T-helper 2 cell (primary cell): ENCODE measurements at places on chromosomes 6 and 20.

- DNase-seq: no peak
Observed at GRCh38 chr20:23782366-23782983, 31.7 kb upstream of the CST1 start.

- DNase-seq: peak; percentile 31
Observed at GRCh38 chr20:46757754-46758678, 48.6 kb downstream of the SLC2A10 start.

GRCh38 chr6:37862992-37863391 lies 43.5 kb downstream of the ZFAND3 start:
- no peak for DNase-seq

DNA sequence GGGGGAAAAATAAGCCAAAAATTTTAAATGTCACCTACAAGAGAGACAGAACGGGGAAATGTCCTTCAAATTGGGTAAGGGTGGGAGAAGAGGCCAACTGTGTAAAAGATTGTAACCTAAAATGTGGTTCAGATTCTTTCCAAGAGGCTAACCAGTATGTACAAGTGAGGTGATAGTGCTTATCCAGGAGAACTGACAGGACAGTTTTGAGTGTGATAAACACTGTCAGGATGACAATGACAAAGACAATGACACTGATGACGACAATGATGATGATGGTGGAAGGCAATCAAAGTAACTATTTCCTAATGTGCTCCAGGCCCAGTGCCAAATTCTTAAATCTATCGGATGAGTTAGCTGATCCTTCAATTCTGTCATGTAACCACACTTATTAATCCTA lies 57.3 kb downstream of the TASP1 start:
- no peak for DNase-seq

DNA sequence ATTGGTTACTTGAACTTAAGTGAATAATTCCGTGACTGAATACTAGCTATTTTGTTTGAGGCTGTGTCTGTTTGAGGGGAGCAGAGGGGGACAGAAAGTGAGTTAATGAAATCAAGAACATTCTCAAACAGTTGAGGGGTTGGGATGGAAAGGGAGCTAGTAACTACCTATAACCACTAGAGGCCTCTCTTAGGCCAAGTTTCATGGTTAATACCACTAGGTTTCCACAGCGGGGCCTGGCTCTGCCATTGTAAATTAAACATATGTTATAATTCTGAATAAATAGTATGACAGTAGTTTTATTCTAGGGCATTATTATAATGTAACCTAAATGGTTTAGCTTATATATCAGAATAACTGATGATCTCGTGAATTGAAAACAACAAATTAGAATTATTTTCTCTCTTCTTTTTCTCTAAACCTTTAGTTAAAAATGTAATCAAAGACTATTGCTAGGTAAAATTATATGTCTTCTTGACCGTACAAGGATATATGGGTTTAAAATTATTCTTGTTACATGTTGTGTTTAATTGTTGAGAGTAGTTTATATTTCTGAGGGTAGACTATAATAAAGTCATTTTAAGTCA lies 108.1 kb downstream of the BCKDHB start:
- DNase-seq: no peak

- no peak for DNase-seq
Observed at GRCh38 chr20:31687777-31688176, 34.9 kb downstream of the BCL2L1 start.

DNA sequence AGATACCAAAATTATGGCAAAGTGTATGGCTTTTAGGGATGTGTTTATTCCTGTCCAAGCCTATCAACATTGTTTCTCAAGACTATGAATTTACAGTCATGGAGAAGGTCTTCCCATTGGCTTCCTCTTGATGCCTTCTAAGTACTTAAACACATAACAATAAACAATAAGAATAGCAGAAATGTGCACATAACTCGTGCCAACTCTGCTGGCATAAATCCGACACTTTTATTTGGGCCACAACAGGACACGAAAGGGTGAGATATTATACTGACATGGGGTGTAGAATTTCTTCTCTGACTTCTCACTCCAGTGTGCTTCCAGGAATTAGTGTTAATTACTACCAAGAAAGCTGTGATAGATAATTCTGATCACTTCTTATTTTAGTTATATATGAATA lies 695.9 kb upstream of the SLC35B3 start:
- DNase-seq: no peak

GRCh38 chr6:21091411-21091810 lies 502.1 kb upstream of the SOX4 start:
- DNase-seq: no peak

GRCh38 chr6:37077191-37077904 lies 71.9 kb downstream of the FGD2 start:
- no peak for DNase-seq

GRCh38 chr20:12294678-12295077 lies 377.0 kb downstream of the BTBD3 start:
- DNase-seq: no peak

- DNase-seq: no peak
Observed at GRCh38 chr6:34170346-34170745, 24.5 kb upstream of the GRM4 start.

DNA sequence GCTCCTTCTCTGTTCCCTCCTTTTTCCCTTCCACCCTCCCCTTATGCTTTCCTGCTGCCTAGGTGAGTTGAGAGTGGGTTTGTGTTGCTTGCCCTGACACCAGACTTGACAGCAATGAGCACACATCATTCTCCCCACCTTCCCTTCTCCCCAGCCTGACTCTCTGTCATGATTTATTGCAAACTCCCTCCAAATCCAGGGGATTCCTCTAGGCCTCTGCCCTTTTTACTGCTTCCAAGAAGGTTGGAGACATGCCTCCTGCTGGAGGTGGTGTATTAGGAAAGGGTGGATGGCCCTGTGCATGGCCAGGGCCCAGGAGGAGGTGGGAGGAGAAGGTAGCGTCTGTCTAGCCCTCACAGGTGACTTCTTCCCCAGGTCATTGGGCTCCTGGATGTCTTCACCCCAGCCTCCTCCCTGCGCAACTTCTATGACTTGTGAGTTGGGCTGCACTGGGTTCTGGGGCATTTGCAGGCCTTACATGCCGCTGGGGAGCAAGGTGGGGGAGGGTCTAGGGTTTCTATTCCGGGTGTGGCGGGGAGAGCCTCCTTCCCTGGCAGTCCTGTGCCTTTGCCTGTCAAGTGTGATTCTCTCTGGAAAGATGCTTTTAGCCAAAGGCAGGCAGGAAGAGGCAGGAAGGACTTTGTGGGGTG lies 2.1 kb downstream of the MAPK13 start:
- no peak for DNase-seq

DNA sequence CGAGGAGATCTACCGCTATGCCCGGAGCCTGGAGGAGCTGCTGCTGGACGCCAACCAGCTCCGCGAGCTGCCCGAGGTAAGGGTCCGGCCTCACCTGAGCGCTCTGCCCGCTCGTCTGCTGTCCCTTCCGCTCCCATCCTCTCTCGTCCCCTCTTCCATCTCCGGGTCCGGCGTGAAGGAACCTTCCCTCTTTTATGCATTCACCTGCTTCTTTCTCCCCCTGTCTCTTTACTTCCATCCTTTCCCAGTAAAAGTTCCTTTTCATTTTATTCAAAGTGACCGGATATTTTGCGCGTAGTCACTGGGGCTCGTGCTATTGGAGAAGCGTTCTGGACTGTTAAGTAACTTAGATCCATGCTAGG lies 516 bp downstream of the LRRC1 start:
- no peak for DNase-seq

DNA sequence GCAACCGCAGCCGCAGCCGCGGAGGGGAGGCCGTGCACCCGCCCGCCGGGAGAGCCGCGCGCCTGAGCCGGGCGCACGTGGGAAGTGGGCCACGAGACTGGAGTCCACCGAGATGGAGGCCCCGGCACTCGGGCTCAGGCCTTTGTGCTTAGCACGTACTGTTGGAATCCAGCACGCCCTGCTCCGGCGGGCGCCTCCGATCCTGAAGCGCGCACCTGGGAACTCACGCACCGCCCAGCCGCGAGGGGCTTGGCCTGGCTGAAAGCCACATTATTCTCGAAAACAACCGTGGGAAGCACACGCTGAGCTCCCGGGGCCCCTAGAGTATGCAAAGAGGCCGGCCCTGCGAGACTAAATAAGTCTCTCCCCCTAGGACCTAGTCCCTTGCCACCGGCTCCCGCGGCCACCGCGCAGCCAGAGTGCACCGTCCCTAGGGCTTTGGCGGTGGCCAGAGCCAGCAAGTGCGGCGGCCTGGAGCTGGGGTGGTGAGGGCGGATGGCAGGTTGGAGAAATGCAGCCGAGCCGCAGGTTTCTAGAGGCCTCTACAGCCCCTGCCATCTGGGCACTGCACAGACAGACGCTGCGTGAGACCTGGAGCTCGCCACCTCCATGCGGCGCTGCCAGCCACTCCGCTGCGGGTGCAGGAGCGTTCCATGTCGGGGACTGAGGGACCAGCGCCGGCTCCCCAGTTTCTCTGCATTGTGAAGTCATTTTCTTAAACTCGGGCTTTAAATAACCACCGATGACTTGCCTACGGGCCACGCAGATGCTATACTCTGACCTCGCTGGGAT lies 42.0 kb upstream of the LY86 start:
- DNase-seq: peak; percentile 11

DNA sequence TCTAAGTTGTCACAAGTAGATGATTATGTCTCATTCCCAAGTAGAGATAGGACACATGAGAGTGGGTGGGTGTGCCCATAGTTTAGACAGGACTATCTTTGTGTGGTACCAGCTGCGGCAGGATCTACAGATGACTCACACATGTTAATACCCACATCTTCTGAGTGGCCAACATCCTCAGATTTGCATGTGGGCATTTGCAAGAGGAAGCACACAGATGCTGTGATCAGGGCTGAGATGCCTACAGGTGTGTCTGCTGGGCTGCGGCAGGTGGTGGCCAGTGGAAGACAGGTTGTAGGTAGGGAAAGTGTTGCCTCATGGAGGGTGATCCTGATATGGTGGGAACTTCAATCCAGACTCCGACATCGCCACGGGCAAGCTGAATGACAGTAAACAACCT lies 50.8 kb downstream of the UTRN start:
- peak; percentile 26 for DNase-seq

DNA sequence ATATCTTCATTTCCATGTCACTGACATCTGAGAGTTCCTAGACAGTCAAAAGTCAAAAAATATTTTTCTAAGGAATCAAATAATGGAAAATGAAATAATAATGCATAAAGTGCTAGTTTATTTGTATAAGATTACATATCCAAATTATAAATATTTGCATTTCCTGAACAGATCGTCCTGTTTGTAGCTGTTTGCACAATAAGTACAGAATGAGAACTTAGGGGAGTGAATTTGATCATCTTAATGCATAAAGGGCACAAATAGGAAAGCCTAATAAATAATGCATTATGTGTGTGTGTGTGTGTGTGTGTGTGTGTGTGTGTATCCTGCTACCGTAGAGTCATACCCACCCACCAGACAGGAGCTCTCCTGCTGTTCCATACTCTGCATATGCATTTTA lies 521.0 kb upstream of the EPHA7 start:
- no peak for DNase-seq

DNA sequence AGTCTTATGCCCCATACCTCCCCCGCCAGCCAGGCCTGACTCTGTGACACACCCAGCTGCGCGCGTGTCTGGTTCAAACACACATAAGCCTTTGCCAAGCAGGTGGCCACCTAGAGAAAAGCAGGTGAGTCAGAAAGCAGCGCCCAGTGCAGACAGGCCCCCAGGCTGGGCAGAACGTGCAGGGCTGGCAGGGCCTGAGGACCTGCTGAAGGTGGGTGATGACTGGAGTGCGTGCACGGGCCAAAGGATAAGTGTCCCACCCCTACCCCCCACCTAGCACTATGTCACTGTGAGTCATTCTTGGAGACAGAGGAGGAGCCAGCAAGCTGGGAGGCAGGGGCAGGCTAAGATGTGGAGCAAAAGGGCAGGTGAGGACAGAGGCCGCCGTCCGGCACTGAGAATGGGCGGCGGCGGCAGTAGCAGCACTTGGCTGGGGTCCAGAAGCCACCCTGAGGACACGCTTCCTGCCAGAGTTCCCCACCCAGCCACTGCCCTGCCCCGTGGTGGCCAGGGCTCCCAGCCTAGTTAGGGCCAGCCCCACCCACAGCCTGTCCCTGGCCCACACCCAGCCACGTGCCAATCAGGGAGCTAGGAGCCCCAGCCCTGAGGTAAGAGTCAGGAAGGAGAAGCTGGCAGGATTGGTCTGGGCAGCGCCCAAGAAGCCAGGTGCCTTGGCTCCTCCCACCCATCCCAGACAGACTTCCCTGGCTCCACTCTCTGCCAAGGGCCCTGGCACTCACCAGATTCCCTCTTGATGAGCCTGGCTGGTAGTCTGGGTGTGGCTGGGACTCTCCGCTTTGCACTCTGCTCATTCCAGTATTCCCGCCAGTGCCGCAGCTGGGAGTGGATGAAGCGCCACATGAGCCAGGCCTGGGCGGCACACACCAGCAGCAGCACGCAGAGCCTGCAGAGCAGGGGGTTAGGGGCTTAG lies 72.7 kb downstream of the TRAM2 start:
- DNase-seq: no peak

DNA sequence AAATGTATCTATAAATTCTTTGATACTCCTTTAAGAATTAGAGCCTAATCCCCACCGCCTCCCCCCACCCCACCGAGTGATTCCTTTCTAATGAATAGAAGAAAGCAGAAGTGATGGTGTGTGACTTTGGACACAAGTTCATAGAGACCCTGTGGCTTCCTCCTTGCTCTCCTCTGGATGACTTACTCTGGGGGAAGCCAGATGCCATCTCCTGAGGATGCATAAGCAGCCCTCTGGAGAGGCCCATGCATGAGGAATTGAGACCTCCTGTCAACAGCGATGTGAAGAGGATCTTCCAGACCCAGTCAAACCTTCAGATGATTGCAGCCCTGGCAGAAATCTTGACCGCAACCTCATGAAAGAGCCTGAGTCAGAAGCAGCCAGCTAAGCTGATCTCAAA lies 21.1 kb downstream of the AHCY start:
- DNase-seq: no peak

DNA sequence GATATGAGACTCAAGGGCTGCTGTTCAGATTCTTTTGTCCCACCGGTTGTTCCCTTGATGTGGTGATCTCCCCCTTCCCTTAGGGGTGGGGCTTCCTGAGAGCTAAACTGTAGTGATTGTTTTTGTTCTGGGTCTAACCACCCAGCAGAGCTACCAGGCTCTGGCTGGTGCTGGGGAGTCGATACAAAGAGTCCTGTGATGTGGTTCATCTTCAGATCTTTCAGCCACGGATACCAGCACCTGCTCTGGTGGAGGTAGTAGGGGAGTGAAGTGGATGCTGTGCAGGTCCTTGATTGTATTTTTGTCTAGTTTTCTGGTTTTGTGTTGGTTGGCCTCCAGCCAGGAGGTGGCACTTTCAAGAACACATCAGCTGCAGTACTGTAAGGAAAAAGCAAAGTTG lies 801.6 kb downstream of the EPHA7 start:
- no peak for DNase-seq

DNA sequence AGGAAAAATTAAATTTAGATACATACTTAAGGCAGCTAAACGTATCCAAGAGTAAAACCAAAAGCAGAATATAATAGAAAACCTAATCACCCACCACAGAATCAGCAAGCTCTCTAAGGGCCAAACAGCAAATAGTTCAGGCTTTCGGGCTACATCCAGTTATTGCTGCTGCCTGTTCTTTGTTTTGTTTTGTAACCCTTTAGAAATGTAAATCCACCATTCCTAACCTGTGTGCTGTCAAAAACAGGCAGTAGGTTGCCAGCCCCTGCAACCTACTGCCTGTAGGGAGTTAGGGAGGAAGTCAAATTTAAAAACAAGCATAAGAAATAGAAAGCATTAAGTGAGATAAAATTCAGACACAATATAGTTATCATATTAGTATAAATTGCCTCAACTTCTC lies 225.9 kb downstream of the PTPRT start:
- DNase-seq: no peak

- no peak for DNase-seq
Observed at GRCh38 chr20:44792796-44793195, 17.6 kb downstream of the RIMS4 start.

GRCh38 chr6:55276745-55277530 lies 50.3 kb upstream of the GFRAL start:
- DNase-seq: peak; percentile 30

- no peak for DNase-seq
Observed at GRCh38 chr20:41248368-41249024, 69.0 kb downstream of the ZHX3 start.
